ENCODE measurements at places on chromosomes 7 and 10.

DNA sequence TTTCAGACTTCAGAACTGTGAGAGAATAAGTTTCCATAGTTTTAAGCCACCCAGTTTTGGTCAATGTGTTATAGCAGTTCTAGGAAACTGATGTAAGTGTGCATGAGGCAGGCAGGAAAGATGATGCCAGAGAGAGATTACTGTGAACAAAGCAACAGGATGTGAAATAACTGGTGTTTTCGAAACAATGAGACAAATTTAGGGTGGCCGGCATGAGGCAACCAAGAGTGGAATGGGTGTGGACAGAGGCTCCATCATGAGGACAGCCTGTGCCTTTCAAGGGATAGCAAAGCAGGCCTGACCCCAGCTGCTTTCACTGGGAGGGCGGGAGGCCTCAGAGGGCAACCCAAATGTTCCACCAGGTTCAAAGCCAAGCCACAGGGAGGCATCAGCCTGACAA is 67.3 kb upstream of the UCN3 start:
- no peak for DNase-seq

- no peak for DNase-seq
Measured at GRCh38 chr7:93719546-93719945, 145.0 kb upstream of the CALCR start.

DNA sequence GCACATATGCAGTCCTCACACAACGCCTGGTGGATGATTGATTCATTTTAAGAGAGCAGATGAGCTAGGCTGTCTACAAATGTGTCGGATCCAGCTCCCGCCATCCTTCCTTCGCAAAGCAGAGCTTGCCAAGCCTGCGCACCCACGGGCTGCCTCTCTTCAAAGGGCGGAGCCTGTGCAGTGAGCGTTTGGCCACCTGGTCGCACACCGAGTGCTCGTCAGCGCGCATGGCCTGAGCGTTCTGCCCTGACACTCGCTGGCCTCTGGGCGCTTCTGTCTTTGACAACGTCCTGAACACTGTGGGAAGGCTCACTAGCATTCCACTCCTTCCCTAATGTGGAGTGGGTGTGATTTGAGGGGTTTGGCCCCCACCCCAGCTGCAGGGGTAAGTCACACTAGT is 47.1 kb upstream of the TMEM72 start:
- DNase-seq, result no peak

DNA sequence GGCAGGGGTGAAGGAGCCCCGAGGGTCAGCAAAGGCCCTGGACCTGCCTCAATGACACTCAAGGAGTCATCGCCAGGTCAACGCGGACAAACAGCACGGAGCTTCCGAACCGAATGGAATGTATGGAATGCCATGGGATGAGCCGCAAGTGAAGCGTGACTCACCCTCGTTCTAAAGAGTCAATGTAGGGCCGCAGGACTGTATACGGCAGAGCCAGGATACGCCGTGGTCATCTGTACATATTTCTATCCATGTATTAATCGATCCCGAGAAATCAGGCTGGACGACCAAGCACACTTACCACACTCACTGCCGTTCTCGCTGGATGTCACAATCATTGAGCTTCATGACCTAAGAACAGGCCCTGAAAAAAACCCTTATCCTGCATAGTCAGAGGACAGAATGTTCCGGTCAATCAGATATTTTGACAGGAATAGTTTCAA is 4.3 kb downstream of the SNX8 start:
- no peak for DNase-seq

- DNase-seq, result no peak
Measured at GRCh38 chr10:2882628-2883027, 184.7 kb upstream of the PFKP start.

GRCh38 chr7:70781922-70782311 is 350.0 kb upstream of the GALNT17 start:
- no peak for DNase-seq

GRCh38 chr7:45145881-45146280 is 11.7 kb upstream of the RAMP3 start:
- DNase-seq, result no peak

GRCh38 chr10:19480353-19480752 is 335.9 kb upstream of the PLXDC2 start:
- no peak for DNase-seq
